NCI-H524 (cell line): ENCODE measurements at places on chromosomes 2 and 18.

DNA sequence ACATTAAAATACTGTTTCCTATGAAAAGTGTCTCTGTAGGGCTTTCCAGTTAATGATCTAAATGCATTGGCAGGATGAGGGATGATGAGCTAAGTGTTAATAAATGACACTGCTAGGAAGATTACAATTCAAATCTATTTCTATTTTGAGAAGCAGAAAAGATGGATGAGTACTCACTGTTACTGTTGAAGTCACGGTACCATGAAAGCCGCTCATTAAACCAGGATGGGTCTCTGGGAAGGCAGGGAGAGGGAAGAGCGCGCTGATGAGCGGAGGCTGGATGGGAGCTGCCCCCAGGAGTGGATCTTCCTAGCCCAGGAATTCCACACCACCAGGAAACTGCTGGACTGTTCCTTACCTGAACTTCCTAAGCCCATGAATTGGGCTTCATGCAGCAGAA, 27.1 kb upstream of the TXNDC2 start:
- DNase-seq: no peak

DNA sequence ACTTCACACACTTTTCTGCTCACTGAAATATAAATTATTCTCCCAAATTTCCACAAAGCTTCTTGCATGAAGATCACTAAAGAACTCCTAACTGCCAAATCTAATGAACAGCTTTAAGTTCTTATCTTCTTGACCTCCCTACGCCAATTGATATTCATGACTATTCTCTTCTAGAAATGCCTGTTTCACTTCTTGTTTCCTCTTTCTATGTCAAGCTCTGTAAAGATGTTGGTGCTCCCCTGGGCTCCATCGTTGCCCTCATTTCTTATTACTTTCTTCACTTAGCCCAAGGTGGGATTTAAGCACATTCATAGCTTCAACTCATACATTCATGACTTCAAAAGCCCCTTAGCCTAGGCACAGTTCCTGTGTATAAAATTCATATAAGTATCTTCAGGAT, 9.2 kb upstream of the ANTXR1 start:
- DNase-seq: no peak

- no peak for DNase-seq
These were observed 1.5 kb downstream of the ROCK1 start for GRCh38 chr18:21109936-21110712.

DNA sequence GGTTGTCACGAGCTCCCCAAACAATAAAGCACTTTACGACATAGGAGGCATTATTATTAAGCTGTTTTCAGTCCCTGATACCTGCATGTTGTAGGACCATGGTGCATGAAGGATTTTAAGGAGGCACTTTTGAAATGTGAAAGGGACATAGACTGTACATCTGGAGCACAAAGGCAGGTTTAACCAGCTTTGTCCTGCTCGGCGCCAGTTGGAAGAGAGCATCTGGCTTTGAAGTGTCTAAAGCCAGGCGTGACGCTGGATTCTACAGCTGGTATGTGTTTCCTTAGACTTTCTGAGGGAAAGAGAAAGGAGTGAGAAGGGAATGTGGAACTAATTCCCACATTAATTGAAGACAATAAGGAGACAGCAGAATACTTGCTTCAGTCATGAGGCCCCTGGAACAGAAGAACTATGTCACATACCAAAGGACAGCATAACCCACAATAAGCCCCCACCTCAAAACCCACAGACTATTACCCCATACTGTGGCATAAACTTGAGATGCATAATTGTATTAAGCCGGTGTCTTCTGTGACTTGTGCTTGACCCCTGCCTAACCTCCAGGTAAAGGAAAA, 381.0 kb upstream of the MEX3C start:
- DNase-seq: peak; percentile 91

GRCh38 chr2:225502971-225503370, 103.5 kb downstream of the NYAP2 start:
- no peak for DNase-seq

GRCh38 chr2:216370961-216371712, 1.1 kb downstream of the MARCHF4 start:
- DNase-seq: no peak

GRCh38 chr2:128197059-128197458, 106.1 kb downstream of the UGGT1 start:
- no peak for DNase-seq

DNA sequence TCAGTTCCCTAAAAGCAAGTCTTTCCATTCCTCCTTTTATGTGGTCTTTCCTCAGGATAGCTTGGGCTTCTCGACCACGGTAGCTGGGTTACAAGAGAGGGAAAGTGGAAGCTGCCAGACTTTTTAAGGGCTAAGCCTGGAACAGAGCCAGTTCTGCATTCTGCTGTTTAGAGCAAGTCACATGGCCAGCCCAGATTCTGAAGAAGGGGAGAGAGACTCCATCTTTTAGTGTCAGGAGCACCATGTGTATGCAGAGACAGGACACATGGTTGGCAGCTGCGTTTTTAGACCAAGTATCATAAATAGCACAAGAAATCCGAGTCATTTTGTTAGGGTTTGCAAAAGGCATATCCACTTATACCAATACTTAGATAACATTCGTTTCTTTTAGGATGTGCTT, 4.7 kb downstream of the HMSD start:
- DNase-seq: peak; percentile 0

- no peak for DNase-seq
These were observed 38.4 kb upstream of the GMCL1 start for GRCh38 chr2:69791045-69791444.

DNA sequence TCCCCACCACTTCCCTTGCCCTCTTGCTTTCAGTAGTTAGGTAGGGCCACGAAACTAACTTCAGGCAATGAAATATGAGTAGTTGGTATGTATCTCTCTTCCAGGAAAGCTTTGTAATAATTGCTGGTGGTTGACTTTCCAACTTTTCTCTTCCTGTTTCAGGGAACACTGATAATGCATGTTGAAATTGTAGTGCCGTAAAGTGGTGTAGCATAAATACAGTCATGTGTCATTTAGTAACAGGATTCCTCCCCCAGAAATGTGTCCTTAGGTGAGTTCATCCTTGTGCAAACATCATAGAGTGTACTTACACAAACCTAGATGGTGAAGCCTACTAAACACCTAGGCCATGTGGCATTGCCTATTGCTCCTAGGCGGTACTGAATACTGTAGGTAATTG, 429.2 kb downstream of the PID1 start:
- no peak for DNase-seq

DNA sequence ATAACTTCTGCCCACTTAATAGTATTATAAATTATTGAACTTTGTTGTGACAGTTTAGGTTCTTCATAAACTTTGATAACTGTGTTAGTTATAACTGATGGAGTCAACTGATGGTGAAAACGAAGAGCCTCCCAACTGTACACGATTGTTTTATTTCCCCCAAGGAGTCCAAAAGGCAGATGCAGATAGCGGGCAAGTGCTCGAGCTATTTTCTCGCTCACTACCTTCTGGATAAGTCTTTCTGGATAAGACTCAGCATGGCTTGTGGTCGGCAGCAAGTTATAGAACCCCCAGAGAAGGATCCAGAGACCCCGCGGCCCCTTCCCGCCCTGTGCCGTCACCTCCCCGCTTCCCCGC, 517 bp downstream of the GCFC2 start:
- no peak for DNase-seq

DNA sequence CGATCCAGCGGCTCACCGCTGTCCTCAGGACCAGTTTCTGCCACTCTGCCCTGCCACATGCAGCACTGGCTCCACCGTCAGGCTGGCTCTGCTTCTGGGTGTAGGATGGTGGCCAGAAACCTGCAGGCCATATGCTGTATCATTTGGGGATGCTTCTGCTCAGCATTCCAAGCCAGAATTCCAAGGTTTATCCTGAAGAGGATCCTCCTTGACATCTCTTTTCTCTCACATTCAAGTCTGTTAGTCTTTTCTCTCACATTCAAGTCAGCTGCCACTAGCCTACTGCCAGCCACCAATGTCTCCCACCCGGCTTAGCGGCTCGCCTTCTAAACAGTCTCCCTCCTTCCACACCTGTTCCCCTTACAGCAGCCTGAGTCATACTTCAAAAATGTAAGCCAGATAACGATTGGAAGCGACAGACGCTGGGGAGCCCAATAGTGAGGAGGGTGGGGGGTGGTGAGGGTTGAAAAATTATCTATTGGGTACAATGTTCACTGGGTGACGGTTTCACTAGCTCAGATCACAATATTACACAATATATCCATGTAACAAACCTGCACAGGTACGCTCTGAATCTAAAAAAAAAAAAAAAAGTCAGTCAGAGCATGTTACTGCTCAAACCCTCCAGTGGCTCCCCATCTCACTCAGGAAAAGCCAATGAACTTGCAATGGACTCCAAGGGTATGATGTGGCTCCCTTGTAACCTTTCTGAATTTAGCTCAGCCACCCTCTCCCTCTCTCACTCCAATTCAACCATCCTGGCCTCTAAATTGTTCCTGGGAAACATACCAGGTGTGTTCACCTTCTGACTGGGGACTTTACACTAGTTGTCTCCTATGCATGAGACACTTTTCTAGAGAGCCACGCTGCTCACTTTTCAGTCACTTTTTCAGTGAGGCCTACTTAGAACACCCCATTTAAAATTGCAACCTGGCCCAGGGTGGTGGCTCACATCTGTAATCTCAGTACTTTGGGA, 38.8 kb upstream of the SP3 start:
- no peak for DNase-seq

- DNase-seq: no peak
These were observed 142.1 kb downstream of the ARHGAP28 start for GRCh38 chr18:6871566-6871965.

DNA sequence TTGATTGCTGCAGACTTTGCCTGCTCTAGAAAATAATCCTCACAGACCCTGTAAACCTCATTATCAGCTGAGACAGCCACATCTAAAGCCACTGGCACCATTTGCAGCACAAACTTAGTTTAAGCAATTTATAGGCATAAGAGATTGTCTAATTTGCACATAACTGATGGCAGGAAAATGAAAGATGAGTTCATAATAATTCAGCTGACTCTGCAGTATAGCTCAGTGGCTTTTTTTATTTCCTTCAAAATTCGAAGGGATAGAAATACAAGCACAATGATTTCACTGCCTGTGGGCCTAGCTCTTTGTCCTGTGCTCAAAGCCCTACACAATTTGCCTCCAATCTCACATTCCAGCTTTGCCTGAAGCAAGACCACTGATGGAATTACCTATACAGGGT, 341.2 kb downstream of the RAD51AP2 start:
- no peak for DNase-seq

DNA sequence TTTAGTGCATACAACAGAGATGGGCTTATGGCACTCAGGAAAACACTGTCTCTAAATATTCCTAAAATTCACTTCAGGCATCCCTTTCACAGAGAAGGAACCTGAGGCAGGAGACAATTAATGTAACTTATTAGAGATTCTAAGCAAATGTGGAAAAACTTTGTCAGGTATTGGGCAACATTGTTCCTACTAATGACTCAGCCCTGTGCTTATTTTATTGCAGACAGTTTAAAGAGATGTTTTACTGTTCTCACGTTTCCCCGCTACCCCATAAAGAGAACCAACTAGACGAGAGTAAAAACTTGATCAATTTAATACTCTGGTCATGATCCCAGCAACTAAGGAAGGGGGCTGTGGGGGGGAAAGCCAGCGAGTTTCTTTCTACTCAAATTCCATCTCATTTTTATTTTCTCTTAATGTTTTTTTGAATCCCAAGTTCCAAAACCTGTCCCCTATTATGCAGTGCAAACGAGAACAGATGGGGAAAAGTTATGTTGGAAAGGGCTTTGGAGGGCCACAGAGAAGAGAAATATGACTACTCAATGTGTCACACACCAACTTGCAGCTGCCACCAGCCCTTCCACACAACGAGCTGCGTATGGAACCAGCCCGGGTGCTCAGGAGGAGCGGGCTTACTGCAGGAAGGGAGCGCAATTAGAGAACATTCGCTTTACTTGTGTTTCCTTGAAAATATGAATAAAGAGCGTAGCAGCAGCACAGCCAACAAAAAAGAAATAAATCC, 18.7 kb upstream of the ACVR1 start:
- peak; percentile 67 for DNase-seq

DNA sequence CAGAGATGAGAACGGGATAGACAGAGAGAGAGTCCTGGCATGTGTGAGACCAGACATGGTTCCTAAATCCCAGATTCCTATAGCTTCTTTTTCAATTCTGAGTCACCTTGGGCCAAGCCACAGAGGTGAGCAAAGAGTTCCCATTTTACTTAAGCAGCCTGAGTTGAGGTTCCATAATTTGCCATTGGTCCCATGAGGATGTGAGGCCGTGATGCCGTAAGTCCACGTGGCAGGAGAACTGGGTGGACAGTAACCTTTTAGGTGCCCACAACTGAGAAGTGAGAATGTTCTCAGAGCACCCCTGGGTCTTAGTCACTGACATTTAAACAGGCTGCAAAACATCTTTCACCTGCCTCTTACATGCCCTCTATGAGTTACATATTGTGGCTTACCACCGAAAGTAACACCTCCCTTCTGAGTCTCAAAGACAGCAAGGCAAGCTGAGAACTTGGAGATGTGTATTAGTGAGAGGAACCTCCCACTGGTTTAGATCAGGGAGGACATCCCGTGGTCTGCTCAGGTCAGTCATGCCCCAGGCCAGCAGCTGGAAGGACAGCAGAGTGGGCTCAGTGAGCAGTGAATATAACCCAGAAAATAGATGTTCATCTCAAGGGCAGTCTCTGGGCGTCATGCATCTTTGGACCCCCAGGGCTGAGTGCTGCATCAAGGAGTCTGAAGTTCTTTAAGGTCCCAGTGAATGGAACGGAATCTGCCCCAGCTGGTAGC, 127.9 kb upstream of the LGALSL start:
- no peak for DNase-seq

DNA sequence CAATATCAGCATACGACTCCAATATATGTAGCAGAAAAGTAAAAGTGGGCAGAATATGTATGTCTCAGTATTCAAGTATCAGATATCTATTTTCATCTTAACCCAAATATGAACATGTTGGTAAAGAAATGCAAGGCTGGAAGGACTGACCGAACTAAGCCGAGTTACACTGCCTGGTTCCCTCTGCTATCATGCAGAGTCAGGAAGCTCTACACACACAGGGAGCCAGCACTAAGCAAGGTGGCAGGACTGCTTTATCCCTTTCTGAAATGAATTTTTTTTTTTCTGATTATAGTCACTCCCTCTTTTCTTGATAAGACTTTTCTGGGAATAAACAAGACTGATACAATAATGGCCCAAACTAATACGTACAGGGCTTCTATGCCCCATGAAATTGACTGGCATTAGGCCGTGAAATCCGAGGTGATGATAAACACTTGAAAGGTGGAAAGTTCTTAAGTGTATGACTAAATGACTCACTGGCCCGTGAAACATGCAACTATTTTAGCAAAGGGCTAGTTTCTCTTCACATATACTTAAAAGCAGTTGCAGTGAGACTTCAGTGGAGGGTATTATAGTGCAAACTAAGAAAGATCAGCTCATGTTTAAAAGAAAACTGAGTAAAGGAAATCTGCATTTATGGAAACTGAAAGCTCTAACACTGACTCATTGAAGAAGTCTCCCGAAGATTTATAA, 14.9 kb downstream of the DPP4 start:
- DNase-seq: no peak

DNA sequence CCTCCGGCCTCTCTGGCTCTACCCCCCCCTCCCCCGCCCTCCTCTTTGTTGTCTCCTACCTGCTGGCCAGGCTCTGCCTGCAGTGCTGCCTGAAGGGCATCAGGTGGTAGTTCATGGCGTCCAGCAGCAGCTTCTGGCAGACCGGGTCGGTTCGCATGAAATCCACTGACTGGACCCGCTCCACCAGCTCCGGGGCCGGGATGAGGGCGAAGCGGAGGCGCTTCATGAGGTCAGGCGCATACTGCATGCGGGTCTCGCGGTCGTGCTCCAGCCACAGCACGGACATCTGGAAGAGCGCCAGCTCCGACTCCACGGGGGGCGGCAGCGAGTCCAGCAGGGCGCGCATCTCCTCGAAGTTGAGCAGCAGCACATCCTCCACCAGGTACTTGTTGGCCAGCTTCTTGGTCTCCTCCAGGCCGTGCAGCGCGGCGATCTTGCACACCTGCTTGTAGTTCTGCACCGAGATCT, 3.2 kb downstream of the KLHL14 start:
- peak; percentile 33 for DNase-seq
